ENCODE measurements at places on chromosomes 16 and 17. TPM values are rescaled to one million over a fixed set of nuclear protein-coding genes. Genes with fewer than 3 reads are reported as not detected.

GRCh38 chr16:67796099-67796718 is 10.2 kb downstream of the RANBP10 start:
- DNase-seq, result no peak

DNA sequence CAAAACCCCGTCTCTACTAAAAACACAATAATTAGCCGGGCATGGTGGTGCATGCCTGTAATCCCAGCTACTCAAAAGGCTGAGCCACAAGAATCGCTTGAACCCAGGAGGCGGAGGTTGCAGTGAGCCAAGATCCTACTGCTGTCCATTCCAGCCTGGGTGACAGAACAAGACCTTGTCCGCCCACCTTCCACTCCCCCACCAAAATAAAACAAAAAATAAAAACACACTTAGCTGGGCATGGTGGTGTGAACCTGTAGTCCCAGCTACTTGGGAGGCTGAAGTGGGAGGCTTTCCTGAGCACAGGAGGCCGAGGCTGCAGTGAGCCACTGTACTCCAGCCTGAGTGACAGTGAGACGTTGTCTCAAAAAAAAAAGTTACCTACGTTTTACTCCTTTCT is 3.2 kb downstream of the PPM1E start:
- no peak for DNase-seq

- DNase-seq, result no peak
Measured at GRCh38 chr17:72460711-72461110, 339.9 kb downstream of the SOX9 start.

- no peak for DNase-seq
Measured at GRCh38 chr16:77877712-77878347, 89.5 kb downstream of the VAT1L start.

GRCh38 chr16:11329071-11329491 is 16.2 kb upstream of the RMI2 start:
- DNase-seq, result no peak

ABCC6 gene
- polyA plus RNA-seq, result 100 TPM

SLC16A13 gene
- 11.2 TPM for polyA plus RNA-seq

GJD3 gene
- not detected for polyA plus RNA-seq

All from small intestine (tissue), 16 donors.